Smooth muscle cell of bladder (primary cell): ENCODE measurements at places on chromosomes 11 and 22. TPM values are rescaled to one million over a fixed set of nuclear protein-coding genes. Genes with fewer than 3 reads are reported as not detected.

The KREMEN1 gene
- total RNA-seq, result 12.6 and 15.4 TPM in 2 replicates

The SYCE3 gene
- total RNA-seq, result 0.37 and 0.85 TPM in 2 replicates

The GLYATL2 gene
- total RNA-seq, result 0.65 and 0.71 TPM in 2 replicates

The SLCO2B1 gene
- 0.28 and 0.65 TPM in 2 replicates for total RNA-seq

The FXYD2 gene
- total RNA-seq, result not detected in 2 replicates

The C11orf86 gene
- total RNA-seq, result 0.28 TPM in 2 replicates

The MRGPRE gene
- not detected in 2 replicates for total RNA-seq

The CHRNA10 gene
- total RNA-seq, result 0.43 and 0.83 TPM in 2 replicates
